ENCODE measurements at places on chromosomes 6 and 20.

GRCh38 chr6:148807784-148808183 lies 61.0 kb downstream of the UST start:
- no peak for DNase-seq

GRCh38 chr6:41027799-41028560 lies 11.0 kb downstream of the UNC5CL start:
- DNase-seq: peak; percentile 78

DNA sequence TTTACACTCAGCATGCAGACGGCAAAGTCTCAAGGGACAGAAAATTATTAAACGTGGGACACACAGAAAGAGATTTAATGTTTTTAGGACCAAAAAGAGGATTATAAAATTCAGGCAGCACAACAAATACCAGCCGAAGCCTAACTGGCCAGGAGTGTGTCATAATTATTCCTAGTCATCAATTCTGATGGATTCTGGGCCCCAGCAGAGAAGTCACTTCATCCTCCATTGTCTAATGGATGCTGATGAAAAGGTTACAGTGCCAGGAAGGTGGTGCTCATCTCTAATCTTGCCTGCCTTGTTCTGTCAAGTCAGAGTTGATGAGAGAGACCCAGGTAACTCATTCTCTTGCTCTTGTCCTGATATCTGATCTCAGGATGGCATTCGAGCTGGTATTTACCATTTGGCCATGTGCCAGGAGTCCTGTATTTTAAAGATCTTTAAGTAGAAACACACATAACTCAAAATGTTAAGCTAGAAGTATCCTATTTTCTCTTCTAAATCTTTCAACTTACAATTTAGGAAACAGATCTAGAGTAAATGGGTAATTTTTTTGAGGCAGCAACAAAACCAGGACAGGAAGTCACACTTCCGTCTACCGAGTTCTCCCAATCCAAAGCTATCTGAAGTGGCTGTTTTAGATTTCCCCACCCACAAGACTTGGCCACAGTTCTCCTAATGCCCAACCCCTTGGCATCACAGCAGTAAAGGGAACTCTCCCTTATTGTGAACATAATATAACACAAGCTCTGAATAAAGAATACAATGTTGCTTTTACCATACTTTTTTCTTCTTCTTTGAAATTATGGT lies 50.0 kb downstream of the ADAT2 start:
- DNase-seq: peak; percentile 88

DNA sequence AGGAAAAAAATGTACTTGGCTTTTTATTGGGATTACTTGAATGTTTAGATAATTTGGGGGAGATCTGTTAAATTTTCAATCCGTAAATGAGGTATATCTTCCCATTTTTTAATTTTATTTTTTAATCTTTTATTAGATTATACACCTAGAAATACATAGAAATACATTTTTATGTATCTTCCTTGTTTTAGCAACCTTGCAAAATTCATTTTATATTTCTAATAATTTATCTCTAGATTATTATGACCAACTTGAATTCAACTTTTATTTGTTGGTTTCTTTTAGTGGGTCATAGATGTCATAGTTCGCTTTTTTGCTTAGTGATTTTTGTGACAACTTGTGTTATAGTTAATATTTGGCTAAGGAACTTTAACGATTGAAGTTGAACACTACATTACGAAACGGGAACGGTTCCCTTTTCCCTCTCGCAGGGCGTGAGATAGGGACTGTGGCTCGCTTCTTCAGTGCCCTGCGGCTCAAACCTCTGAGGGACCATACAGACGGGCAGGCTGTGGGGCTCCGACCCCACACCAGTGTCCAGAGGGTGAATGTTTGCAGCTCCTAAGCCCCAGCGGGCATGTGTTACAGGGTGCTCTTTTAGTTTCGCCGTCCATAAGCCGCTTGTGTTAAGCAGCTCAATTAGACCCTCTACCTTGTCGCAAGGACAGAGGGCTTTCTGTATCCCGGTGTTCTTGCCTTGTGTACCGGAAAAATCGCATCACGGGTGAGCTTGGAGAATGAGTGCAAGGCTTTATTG lies 53.8 kb downstream of the PRND start:
- peak; percentile 79 for DNase-seq

- DNase-seq: no peak
Measured at GRCh38 chr6:53413326-53413725, 64.6 kb upstream of the ELOVL5 start.

DNA sequence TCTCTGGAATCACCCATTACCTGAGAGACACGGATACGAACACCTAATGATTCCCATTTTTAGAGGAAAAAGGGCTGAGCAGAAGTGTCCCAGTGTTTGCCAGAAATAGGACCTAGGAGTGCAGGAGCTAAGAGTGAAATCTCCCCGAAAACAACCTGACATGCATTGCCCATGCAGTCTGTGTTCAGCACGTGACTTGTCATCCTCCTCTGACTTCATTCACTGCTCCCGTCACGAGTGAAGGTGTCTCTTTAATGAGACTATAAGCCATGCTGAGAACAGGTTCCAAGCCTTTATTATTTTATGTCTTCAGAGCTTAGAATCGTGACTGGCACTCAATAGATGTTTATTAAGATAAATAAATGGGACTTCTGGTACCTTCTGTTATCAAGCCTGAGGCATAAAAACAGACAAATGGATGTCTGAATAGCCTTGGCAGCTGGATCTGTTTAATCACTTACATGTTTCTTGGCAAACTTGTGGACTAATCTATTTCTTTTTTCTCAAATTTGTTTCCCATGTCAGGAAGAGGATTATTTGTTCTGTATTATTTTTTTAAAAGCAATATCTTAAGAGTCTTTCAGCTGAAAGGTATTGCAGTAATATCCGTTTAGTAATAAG lies 3.7 kb upstream of the MLIP start:
- no peak for DNase-seq

DNA sequence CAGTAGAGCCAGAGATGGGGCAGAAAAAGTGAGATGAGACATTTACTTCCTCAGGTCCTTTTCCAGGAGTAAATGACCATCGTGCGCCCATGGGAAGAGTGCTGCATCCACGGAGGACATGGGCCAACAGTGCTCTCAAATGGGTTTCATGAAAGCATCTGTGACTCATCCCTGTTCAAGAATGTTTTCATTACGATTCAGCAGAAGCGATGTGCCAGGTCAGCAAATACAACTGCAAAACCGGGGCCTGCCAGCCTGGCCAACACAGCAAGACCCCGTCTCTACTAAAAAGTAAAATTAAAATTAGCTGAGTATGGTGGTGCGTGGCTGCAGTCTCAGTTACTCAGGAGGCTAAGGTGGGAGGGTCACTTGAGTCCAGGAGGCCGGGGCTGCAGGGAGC lies 125.1 kb downstream of the LY86 start:
- DNase-seq: peak; percentile 56

GRCh38 chr6:155454008-155454407 lies 1.6 kb downstream of the NOX3 start:
- no peak for DNase-seq
